ENCODE measurements at places on chromosomes 3 and 15.
A peak's percentile ranks its signal among the peaks of the same experiment; 100 is the strongest.

DNA sequence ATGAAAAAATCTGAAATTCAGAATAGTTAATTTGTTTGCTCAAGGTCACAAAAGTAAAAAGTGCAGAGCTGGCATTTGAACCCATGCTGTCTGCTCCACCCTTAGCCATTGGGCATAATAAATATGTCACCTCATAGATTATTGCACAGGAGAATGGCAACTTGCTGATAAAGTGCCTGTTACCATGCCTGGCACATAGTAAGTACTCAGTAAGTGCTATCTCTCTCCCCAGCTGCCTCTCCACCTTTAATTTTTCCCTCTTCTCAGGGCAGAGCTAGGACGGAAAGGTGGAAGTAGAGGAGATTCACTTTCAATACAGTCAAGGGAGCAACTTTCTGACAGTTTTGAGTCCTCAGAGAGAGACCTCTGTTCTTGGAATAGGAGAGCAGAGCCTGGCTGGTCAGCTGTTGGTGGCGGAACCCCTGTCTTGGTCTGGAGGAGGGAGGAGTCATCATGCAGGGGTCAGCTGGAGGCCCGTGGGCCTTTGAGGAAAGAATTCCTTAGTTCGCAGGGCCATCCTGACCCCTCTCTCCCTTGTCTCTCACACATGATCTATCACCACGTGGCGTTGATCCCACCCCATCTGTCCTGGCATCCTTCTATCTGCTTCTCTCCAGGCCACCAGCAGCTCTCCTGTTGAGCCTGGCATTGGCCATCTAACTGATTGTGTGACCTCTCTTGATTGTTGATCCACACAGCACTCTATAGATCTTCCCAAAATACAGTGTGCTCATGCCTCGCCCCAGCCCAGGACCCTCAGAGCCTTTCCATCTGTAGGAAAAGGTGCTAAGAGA lies 149.3 kb downstream of the RPLP1 start:
- no peak for DNase-seq

- DNase-seq: peak; percentile 76
Measured at GRCh38 chr3:143970773-143971358, 757 bp upstream of the DIPK2A start.

GRCh38 chr3:74107451-74107850 lies 482.7 kb upstream of the PDZRN3 start:
- DNase-seq: no peak

DNA sequence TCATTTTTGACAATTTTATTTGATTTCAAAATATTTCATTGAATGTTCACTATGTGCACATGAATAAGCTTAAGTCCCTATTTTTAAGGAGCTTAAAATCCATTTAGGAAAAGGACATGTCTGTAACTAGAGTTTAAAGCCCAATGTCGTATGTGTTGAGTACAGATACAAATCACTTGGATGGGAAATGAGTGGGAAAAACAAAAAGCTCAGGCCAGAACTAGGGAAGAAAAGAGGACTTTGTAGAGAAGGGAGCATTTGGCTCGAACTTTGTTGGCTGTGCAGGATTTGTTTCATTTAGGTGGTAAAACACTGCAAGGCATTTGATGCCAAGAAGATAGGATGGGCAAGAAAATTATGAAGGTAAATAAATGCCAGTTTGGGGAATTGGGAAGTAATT lies 653.1 kb upstream of the KCNMB2 start:
- no peak for DNase-seq

- no peak for DNase-seq
Measured at GRCh38 chr3:147640781-147641180, 231.6 kb downstream of the ZIC1 start.

GRCh38 chr3:84275532-84275931 lies 683.3 kb upstream of the CADM2 start:
- no peak for DNase-seq

Data from NCI-H524 (cell line).